ENCODE measurements at places on chromosomes 5 and 9. TPM values are rescaled to one million over a fixed set of nuclear protein-coding genes. Genes with fewer than 3 reads are reported as not detected.

GRCh38 chr5:42591015-42591414 is 165.6 kb upstream of the CCDC152 start:
- DNase-seq = peak; percentile 46

RCL1 gene
- 14.5 TPM for total RNA-seq

- no peak for DNase-seq
These were observed 729 bp upstream of the TMEM38B start for GRCh38 chr9:105693435-105694189.

GRCh38 chr5:135213027-135213386 is 179.0 kb upstream of the PITX1 start:
- DNase-seq = no peak

DNA sequence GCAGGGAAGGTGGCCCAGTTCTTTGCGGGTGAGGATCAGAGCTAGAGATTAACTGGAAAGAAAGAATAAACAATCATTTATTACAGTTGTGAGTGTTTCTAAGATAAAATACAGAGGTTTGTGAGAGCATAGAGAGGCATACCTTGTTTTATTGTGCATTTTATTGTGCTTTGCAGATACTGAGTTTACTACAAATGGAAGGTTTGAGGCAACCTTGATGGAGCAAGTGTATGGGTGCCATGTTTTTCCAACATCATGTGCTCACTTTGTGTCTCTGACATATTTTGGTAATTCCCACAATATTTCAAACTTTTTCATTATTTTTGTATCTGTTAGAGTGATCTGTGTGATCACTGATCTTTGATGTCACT is 715 bp upstream of the C5orf34 start:
- DNase-seq = no peak

- DNase-seq = no peak
These were observed 9.1 kb downstream of the LRRC70 start for GRCh38 chr5:62587737-62588136.

GRCh38 chr9:6214434-6214833 is 1.2 kb upstream of the IL33 start:
- DNase-seq = peak; percentile 79

- no peak for DNase-seq
These were observed 7.6 kb downstream of the TSPAN17 start for GRCh38 chr5:176654856-176655255.

DNA sequence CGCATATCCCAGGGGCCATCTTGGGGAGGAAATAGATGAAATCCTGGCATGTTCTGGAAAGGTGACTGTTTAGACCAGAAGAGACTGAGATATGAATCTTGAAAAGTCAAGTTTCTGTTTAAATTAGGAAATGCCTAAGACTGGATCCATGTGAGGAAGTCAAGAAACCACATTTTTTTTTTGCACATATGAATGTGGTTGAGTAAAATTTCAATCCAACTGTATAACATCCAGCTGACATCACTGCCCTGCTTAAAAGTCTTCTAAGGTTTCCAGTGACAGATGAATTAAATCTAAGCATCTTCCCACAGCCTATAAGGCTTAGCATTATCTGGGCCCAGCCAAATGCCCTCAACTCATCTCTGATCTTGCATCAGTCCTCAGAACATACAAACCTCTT is 47.7 kb upstream of the TCERG1 start:
- peak; percentile 50 for DNase-seq

Data from fibroblast of lung (primary cell).